ENCODE measurements at places on chromosomes 6 and 20.

- DNase-seq: no peak
Measured at GRCh38 chr6:108157981-108158525, 7.8 kb upstream of the NR2E1 start.

- no peak for DNase-seq
Measured at GRCh38 chr20:43740642-43741041, 13.8 kb upstream of the GTSF1L start.

- DNase-seq: no peak
Measured at GRCh38 chr20:23272176-23273029, 78.2 kb upstream of the NXT1 start.

DNA sequence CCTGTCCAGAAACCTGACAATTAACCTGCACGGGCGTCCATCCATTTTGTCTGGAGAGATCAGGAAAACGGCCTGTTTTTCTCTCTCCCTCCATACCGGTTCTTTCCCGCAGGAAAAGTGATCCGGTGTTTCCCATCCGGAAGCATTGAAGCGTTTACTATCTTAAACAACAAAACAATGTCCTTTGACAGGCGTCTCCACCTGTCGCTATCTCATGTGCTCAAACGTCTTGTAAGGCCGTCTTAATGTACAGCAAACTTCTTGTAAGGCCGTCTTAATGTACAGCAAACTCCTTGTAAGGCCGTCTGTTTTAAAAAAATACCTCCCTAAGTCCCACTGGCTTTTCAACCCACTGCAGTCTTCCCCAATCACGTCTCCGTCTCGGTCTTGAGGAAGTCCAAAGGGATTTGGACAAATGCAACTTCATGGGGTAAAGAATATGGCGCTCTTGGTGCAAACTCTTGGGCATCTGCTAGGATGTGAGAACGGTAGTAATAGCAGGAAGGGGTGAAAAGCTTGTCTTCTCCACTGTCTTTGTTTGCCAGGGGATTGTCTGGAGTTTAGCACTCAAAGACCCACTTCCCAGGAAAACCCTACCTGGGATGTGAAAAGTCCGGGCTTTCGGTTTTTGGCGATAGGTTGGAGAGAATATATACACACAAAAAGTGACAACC lies 29.9 kb upstream of the TRIM27 start:
- DNase-seq: no peak

DNA sequence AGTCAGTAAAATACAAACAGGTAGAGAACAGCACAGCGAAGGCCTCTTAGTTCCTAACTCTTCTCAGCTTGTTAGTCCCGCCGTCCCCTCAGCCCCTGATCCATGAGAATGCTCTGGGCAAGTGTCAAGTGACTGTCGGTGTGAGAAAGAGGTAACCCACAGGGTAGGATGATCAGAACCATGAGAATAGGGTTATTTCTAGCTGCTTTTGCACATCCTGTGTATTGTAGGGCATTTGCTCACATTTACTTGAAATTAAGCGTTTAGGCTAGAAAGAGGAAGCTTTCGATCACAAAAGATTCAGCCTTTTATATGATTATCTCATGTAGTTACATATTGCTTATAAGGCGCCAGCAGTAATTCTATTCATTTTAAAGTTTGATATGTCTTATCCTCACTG lies 103.0 kb upstream of the PDE10A start:
- no peak for DNase-seq

DNA sequence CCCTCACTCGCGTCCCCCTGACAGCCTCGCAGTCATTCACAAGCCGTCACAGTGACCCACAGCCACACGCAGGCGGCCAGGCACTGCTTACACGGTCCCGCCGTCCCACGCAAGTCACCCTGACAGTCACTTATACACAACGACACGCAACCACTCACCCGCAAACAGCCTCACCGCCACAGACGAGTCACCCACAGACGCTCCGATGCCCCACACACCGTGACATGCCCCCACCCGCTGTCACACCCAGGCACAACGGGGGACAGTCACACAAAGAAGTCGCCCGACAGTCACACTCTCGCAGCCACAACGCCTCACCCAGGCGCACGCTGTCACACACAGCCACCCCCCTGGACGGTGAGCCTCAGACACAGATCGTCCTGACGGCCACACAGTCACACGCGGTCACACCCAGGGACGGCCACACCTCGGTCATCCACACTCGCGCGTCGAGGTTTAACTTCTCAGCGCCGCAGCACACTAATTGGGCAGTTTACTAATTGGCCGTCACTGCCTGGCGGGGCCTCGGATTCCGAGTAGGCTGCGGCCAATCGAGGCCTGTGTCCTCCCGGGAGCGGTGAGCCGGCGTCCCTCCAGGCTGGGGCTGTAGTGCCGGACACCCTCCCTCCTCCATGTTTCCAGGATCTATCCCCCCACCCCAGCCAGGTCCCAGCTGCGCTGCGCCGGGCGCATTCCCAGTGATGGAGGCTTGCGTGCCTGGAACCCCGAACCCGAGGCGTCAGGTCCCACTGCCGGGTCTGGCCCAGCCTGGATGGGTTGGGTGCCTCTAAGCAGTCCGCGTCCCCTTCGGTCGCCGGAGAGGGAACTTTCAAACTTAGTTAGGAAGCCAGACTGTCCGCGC lies 790 bp downstream of the TOX2 start:
- peak; percentile 32 for DNase-seq

DNA sequence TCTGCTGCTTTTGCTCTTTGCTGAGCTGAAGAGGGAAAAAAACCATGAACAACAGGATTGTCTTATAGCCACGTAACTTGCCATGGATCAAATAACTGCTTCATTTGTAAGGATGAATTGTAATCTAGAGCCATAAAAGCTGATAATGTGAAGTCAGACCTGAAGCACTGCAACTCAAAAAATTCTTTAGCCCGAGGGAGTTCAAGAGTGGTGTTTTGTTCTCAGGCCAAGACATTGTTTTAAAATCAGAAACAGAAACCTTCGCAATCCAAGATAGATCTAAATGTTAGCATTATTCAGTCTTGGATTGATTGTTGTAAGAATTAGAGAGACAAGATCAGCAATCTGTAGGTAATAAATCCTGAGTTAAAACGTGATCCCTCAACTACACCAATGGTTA lies at the start of gene TRAPPC3L:
Gene TRAPPC3L (minus strand): TSS at position 34 of the 400 bp plus-strand sequence. CDS start 170 bp downstream, outside the sequence.
- DNase-seq: no peak

DNA sequence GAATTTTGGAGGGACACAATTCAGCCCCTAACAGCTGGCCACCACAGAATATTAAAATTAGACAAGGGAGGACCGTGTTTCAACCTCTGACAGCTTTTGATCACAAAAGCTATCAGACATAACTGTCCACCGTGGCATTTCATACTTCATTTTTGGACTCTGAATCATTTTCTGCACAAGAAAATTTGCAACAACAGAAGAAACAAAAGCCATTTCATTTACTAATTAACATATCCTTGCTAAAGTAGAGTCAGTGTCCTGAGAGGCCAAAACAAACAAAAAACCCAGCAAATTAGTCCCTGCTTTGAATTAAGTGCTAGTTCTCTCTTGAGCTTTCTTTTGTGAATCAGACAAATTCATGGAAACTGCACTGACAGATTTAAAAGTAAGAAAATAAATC lies 17.6 kb upstream of the COL12A1 start:
- DNase-seq: no peak

DNA sequence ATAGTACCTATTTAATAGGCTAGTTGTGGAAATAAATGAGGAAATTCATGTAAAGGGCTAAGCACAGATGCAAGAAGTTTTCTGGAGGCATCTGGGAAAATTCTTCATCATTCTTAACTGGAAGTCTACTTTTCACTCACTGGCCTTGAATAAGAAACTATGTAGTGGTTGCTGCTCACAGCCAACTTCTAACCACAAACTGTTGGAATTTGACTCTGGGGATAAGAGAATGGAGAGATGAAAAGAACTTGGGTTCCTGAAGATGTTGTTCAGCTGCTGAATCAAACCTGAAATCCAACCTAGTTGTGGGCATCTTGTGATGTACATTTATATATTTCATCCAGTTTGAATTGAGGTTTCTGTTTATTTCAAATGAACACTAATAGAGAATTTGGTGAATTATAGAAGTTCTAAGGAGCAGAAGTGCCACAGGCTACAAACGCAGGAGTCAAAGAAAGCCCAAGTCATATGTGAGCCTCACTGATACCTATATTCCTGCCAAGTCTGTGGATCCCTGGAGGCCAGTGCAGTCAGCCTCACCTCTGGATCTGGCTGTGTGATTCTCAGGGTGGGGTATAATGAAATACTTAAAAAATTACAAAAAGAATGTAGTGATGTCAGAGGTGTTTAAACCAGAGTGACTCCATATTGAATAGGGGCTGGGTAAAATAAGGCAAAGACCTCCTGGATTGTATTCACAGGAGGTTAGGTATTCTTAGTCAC lies 18.7 kb upstream of the MEI4 start:
- peak; percentile 76 for DNase-seq

DNA sequence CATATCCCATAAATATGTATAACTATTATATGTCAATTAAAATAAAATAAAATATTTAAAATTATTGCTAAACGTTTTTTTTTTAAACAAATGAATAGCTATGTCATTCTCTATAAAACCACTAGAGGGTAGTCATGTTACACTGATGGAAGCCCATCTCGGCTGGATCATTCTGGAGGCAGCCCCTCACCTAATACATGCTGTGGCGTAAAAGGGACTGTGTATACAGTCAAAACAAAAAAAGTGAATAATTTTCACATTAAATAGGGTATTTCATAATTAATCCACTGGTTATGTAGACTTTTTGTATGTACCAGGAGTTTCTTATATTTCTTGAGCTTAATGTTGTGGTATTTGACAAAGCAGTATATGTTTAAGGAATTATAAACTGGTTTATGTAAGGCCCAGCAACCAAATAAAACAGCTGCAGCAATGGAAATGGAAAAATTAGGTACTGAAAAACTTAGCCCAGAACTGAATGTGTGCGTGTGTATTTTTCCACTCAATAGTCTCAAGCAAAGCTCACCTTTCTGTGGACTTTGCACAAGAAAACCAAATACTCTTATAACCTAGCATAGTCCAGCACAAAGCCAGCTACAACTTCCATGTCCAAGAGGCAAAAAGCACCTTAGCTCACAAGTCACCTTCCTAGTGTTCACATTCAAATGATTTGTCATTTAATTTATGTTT lies 81.7 kb downstream of the COL9A1 start:
- DNase-seq: peak; percentile 14

DNA sequence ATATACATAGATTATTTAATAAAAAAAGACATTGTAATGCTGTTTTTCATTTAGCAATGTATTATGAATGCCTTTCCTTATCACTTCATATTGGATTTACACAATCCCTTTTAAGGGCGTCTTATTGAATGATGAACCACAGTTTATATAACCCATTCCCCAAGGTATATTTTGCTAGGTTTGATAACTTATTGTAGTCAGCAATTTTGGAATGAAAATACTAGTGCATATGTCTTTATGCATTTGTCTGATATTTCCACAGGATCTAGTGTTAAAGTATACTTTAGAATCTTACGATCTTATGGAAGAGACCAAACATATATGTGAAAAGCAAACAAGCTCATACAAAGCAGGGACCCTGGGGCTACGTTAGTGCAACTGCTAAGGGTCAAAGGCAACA lies 180.4 kb upstream of the RIN2 start:
- DNase-seq: no peak

DNA sequence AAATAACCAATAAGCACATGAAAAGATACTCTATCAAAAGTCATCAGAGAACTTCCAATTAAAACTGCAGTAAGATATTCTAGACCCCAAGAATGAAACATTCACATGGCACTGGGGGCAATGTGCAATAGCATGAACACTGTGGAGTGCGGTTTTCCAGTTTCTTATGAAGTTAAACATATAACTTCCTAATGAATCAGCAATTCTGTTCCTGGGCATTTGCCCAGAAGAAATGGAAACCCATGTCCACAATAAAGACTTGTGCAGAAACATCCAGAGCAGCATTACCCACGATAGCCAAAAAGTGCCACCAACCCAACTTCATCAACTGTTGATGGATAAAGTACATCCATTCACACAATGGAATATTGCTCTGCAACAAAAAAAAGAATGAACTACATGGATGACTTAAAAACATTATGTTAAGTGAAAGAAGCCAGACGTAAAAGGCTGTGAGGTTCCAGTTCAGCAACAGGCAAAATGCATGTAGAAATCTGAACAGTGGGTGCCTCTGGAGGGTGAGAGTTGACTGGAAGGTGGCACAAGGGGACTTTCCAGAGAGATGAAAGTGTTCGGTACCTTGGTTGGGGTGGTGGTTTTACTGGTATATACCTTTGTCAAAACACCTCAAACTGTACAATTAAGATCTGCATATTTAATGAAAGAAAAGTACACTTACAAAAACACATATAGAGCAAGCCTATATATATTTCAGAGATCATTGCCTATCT lies 207.2 kb upstream of the ECI2 start:
- no peak for DNase-seq

DNA sequence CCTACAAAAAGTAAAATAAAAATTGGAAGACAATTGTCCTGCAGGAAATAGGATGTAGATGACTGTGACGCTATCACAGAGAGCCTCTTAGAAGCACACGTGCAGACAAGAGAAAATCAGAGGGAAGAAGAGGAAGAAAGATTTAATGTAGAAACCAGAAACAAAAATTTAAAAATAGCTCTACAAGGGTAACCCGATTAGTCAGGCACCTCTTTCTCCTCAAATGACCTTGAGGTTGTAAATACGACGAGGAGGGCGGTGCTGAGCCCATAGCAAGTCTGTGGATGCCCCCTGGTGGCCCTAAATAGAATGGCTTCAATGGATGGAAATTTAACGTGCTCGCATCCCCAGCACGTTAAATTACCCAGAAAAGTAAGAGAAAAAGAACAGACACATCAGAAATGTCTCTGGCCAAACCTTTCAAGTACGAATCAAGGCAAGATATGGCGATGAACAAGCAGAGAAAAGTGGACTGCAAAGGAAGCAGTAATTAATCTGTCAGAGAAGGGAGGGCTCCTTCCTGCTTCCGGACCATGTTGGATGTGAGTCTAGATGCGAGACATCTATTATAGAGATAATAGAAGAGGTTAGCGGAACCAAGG lies 4.2 kb upstream of the PRPH2 start:
- peak; percentile 90 for DNase-seq
